ENCODE measurements at places on chromosomes 1 and 21.

DNA sequence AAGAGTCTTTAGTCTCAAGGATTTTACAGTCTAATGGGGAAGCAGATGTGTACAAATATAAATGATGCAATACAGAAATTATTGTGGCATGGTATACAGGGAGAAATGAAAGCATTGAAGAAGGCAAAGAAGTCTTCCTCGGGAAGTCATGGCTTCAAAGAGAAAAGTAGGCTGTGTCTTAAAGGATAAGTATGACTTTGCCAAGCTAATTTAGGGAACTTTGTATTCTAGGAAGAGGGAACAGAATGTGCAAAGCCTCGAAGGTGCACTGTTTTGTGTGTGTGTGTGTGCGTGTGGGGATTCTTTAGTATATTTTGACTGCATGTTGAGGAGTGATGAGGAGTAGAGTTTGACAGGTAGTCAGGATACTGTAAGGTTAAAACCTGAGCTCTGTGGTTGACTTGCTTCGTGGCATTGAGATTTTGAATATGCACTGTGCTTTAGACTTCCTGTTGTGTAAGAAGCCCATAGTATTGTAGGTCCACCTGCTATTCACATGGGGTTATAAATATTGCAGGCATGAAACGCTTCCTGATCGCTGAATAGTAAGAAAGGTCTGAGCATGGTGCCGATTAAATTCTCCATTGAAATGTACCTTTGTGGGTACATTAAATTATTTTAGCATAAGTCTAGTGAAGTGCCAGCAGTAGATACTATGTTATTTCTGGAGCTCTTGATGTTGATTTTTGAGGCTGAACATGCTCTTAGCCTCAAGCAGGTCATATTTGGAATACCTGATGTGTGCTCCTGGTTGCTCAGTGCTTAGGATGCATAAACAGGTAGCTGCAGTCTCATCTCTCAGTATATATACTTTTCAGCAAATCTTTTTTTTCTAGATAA is 8.0 kb downstream of the SMAP2 start:
- peak; percentile 34 for DNase-seq

GRCh38 chr1:172498857-172499256 is 34.1 kb upstream of the SUCO start:
- DNase-seq = peak; percentile 86

GRCh38 chr1:186903374-186904136 is 74.8 kb downstream of the PLA2G4A start:
- DNase-seq = peak; percentile 19

GRCh38 chr1:63316984-63317816 is 5.2 kb upstream of the FOXD3 start:
- peak; percentile 43 for DNase-seq

DNA sequence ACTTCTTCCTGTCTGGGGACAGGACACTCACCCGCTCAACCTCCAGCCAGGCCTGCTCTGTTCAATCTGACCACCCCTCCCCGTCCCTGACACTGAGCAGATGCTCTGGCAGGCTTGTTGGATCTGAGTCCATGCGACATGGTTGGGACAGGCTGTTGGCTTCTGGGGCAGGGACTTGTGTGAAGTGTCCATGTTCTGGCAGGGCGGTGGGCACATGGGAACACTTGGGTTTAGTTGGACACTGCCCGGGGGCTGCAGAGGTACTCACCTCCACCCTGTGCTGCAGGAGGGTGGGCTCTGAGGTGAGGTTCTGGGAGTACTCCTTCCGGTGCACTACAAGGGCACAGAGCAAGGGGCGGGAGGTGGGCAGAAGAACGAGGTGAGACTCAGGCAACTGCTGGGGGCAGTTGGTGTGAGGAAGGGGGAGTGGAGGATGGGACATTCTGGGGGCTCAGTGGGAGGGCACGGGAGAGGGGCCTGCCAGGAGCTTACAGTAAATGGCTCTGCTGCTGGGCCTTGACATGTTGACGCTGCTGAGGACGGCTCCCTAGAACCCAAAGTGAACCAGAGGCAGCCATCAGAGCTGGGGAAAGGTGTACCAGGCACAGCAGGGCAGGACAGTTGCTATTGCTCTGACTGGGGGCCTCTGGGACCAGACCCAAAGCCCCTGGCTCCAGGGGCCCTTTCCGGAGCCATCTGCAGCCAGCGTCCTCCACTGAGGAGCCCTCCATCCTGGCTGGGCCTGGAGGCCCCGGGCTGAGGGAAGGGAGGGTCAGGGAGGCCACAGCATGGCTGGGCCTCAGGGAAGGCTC is 2.3 kb downstream of the EPS8L3 start:
- no peak for DNase-seq

DNA sequence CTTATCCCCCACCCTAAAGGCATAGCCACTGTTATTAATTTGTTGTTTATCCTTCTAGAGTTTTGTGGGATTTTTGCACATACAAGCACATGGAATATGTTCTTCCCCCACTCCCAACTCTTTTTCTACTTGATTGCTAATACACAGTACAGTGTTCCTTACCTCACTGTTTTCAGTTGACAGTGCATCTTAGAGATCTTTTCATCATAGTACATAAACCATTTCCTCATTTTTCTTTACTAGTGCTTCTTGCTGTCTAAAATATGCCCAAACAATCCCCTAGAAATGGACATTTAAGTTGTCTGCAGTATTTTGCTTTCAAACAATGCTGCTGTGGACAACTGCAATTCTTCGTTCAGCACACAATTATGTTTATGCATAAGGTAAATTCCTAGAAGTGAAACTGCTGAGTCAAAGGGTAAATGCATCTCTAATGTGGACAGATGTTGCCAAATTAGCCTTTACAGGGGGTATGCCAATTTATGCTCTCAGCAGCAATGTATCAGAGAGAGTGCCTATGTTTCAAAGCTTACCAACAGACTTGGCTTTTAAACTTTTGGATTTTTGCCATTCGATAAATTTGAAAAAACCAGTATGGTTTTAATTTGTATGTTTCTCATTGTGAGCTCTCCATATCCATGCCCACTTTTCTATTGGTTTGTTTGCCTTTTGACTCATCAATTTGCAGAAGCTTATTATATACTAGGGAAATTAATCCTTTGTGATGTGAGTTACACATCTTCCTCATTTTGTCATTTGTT is 132.6 kb downstream of the MRPS6 start:
- DNase-seq = no peak

- no peak for DNase-seq
Observed at GRCh38 chr1:154241703-154242351, 21.1 kb downstream of the UBAP2L start.

DNA sequence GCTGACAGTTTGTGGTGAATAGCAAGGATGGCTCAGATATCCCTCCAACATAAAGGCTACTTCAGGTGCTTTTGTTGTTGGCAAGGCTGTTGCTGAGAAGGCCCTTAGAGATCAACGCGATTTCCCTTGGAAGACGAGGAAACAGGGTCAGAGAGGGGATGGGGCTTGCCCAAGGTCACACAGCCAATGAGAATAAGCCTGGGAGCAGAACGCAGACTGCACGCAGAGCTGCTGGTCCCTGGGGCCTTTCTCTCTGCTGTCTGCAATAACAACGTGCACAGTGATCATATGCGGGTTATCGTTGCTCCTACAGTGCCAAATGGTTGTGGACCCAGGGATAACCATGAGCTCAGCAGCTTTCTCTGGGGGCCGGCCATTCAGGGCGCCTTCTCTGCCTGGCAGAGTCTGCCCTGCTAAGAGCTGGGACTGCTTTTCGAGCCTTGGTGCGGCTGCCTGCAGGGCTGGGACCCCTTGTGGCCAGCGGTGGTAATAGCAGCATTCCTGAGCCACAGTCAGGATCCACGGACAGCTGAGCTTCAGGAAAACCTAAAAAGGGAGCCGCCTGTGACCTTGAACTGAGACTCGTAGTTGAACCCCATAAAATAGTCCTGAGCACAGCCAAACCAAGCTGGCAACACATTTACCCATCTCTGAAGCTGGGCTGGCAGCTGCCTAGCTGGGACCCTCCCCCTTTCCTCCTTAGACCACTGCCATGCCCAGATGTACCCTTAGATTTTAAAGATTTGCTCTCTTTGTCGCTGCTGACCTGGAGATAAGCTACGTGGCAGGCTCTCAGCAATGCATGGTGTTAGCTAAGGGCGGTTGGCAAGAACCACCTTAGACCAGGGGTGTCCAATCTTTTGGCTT is 39.8 kb downstream of the HTR6 start:
- no peak for DNase-seq

- no peak for DNase-seq
Observed at GRCh38 chr1:22753481-22753971, 42.9 kb downstream of the EPHB2 start.

DNA sequence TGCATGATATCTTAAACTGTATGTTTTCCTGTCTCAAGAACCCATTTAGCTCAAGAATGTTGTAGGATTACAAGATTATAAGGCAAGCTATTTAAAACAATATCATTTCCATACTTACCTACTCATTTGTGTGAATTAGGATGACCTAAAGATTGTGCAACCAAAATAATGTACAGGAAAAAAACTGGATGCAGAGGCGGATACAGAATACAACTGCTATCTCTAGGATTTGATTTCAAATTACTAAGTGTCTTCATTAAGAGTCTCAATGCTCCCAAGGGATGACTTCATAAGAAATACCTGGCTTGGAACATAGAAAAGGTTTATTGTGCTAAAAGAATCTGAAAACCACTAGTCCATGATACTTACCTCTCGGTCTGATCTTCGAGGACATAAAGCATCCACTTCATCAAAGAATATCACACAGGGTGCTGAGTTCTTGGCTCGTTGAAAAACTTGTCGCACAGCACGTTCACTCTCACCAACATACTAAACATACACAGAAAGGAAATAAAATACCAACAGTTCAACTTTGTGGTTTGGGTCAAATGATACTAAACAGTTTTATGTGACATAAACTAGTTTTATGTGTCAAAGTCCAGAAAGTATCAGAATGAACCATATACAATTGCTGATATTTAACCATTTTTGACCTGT is 54.9 kb downstream of the NVL start:
- no peak for DNase-seq

GRCh38 chr1:210001751-210002150 is 63.7 kb downstream of the SYT14 start:
- DNase-seq = no peak

DNA sequence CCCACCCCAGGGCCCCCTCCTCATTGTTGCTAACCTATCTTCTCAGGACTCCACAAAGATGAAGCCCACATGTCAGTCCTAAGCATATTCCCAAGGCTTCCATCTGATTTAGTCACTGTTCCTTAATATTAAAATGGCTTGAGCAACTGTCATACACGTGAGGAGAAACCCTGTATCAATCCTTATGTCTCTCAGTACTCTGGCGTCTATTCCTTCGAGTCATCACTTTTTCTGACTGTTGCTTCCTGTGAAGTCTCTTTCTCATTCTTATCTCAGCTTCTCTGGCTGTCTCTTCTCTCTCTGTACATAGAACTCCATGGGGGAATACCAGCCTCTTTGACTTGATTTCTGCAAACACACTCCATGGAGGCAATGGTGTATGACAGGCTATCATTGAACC is 98.4 kb downstream of the C4BPA start:
- no peak for DNase-seq

GRCh38 chr1:192363177-192363576 is 46.4 kb downstream of the RGS21 start:
- DNase-seq = no peak

- DNase-seq = no peak
Observed at GRCh38 chr1:8914466-8914865, 31.2 kb upstream of the CA6 start.

DNA sequence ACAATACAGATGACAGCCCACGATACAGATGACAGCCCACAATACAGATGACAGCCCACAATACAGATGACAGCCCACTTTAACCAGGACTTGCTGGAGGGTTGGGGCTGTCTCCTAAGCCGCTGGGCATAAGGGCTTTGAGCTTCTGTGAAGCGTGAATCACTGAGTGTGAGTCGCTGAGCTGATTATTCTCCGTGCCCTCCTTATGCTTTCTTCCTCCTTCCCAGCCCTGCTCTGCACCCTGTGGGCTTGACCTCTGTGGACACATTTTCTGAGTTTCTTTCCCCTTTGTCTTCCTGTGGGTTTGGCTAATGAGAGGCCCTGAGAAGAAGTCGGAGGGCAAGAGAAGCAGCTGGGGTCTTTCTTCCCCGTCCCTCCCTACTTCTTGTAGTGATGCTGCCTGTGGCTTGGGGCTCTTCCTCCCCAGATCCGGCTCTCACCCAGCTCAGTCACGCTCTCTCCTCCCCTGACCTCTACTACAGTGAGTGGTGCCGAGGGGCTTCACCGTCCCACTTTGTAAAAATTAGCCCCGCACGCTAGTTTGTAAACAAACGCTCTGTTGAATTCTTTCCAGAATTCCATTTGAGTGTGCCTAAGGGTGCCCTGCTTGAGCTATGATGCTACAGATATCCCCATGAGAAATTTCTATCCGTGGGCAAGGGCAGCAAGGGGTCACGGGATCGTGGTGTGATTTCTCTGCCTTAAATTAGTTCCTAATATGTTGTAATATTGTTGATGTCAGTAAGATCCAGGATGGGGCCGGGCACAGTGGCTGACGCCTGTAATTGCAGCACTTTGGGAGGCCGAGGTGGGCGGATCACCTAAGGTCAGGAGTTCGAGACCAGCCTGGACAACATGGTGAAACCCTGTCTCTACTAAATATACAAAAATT is 46.4 kb upstream of the SOD1 start:
- DNase-seq = no peak

DNA sequence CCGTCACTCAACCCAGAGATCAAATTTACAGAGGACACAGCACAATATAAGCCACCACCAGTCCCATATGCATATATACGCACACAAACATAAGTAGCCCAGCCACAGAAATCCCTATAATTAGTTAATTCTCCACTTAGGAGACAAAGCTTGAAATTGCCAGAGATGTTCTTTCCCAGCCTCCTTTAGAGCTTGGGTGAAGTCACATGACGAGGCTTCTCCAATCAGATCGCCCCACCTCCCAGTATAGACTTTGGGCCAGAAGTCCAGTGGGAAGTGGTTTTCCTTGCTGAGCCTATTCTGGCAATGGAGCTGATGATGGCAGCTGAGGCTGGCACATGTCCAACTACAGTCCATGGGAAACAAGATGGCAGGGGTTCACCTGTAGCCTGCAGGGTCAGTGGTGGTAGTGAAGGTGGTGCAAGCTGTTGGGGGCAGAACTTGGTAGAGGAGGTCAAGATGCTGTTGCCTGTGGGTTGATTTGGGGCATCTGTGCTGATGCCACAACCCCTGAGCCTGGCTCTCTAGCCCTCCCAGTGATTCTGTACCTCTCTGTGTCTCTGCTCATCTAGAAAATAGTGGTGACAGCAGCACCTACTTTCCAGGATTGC is 535.9 kb downstream of the MATN1 start:
- DNase-seq = no peak

- DNase-seq = no peak
Observed at GRCh38 chr1:23801338-23801748, 789 bp upstream of the GALE start.

- DNase-seq = no peak
Observed at GRCh38 chr1:214524824-214525223, 26.6 kb downstream of the PTPN14 start.

GRCh38 chr1:14835725-14836124 is 237.2 kb downstream of the KAZN start:
- DNase-seq = no peak

GRCh38 chr1:31054349-31054748 is 11.2 kb downstream of the PUM1 start:
- DNase-seq = no peak

DNA sequence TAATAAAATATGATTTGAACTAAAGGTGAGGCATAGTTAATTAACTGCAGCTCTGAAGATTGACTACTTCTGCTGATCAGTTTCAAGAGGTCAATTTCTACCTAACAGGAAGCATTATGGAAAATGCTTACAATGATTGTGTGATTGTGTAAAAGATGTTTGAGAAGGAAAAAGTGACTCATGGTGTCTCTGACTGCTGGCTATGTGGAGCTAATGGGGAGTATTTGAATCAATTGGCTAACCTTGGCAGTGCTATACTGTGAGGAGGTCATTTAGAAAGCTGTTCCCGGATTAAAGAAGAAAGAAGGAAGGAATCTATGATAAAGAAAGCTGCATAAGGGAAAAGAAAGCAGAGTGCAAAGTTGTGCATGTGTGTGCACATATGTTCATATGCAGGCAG is 376.5 kb downstream of the ADGRL2 start:
- DNase-seq = no peak
